ENCODE measurements at places on chromosomes 3 and 15.

- no peak for DNase-seq
Observed at GRCh38 chr3:110026421-110026820, 689.1 kb upstream of the DPPA4 start.

DNA sequence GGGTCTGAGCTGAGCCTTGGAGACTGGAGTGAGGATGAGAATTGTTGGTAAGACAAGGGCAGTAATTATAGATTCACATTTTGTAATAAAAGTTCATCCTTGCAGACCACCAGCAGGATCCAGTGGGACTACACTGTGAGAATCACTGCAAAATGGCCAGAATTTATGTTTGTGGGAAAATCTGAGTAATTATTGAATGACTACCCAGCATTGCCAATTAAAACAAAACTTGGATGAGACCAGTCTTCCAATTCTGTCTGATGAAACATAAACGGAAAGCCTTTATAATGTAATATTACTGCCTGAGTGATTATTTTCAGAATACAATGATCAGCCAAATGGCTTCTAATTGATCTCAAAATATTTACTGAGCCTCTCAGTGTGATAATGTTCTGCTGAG is 323.3 kb upstream of the C2CD4B start:
- no peak for DNase-seq

DNA sequence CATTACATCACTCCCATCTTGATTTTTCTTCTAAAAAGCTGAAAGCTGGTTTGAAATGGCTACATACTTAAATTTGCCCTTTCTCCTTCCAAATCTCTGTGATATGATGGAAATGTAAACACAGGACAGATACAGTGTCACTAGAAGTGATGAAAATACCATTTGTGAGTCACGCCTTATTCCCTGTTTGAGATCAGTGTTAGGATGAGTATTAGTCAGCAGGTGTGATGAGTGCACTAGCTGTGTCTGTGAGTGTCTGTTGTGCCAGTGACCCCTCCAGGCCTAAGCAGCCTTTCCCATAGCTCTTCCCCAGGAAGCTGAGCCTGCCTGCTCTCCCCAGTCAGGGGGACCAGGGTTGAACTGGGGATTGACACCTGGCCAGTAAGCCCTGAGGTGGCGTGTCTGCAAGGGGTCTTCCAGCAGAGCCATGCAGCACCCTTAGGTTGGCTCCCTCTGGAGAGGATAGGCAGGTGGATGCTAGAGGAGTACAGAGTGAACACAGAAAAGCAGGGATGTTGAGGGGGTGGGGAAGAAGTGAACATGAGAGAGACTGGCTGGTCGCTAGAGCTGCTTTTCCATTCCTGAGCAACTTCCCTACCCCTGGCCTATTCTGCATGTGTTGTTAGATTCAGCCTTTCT is 92.0 kb downstream of the PDE8A start:
- no peak for DNase-seq

- DNase-seq, result no peak
Observed at GRCh38 chr15:29369261-29369660, 99.6 kb upstream of the NSMCE3 start.

DNA sequence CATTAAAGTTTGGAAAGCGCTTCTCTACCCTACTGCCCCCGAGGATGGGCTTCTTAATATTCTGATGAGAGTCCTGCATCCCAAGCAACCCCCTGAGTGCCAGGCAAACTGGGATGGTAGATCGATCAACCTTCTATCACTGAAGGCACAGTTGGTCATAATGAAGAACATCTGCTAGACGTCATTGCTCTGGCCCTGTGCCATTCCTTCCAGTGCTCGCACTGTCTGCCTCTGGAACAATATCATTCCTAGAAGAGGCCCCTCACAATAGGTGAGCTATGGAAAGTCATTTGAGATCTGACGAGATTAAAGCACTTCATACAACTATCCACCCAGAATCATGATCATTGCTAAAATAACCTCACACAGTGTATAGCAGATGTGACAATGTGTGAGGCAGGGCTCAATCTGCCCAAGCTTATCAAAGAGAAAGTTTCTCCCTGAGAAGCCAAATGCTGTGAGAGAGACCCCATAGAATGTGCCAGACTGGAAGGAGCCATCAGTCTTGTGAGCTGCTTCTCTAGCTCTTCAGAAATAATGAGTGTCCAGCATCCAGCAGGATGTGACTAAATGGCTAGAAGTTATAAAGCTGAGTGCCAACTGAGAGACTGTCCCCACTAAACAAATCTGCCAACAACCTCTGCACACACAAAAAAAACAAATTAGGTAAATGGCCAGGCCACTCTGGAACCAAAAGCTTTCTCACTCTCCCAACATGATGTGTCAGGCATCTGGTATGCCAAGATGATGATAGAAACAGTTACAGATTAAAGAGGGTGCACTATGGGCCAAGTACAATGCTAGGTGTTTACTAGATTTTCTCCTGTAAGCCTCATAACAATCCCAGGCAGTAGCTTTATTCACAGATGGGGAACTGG is 165.5 kb downstream of the NECTIN3 start:
- no peak for DNase-seq

DNA sequence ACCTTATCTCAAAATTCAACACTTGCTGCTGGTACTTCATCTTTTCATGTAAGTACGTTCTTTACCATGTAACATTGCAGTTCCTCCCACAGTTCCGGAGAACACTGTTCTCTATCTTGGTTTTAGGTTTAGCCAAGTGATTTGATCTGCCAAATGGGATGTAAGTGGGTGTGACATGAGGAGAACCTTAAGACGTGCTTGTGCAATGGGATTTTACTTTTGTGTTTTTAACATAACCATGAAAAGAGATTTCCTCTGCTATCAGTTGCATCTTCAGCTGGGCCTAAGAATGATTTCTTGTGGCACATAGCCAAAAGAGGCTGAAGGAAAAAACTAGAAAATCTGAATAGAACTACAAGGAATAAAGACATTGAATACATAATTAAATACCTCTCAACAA is 894.5 kb upstream of the ALCAM start:
- no peak for DNase-seq

GRCh38 chr3:138374573-138375134 is 26.3 kb downstream of the MRAS start:
- DNase-seq, result no peak

DNA sequence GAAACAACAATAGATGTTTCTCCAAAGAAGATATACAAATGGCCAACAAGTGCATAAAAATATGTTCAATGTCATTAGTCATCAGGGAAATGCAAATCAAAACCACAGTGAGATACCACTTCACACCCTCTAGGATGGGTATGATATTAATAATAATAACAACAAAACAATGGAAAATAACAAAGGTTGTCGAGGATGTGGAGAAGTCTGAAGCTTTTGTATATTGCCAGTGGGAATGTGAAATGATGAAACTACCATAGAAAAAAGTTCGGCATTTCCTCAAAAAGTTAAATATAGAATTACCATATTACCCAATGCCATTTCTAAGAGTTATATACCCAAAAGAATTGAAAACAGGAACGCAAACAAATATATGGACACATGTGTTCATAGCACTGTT is 10.8 kb downstream of the BHLHE40 start:
- no peak for DNase-seq

DNA sequence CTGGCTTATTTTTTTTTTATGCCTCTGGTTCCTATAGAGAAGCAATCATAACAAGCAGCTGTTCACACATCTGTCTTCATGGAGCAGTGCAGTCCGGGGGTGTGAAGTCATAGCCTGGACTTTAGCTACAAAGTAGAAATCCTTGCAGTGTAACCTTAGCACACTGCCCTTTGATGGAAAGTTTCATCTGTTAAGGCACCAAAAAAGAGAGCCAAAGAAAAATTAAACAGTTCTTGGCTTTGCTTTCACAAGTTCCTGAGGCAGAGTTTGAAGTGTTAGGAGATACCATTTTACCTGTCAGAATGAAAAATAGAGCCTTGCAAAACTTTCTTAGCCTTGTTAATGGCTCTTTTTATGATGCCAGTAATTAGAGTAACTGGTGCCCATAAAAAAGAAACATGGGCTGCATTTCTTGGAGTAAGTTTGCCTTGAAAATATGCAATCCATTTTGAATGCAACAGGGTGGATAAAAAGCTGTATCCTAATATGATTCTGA is 84.1 kb downstream of the PIK3R4 start:
- DNase-seq, result no peak

- DNase-seq, result no peak
Observed at GRCh38 chr15:42060797-42061196, 33.6 kb downstream of the PLA2G4D start.

GRCh38 chr3:162437480-162437879 is 940.9 kb downstream of the OTOL1 start:
- DNase-seq, result no peak

GRCh38 chr3:119034256-119035013 is at the start of gene IGSF11:
Gene IGSF11, minus strand, starts transcription at chr3:119034846. Its CDS starts 264 bp downstream, at chr3:119034582.
- DNase-seq, result peak; percentile 25

DNA sequence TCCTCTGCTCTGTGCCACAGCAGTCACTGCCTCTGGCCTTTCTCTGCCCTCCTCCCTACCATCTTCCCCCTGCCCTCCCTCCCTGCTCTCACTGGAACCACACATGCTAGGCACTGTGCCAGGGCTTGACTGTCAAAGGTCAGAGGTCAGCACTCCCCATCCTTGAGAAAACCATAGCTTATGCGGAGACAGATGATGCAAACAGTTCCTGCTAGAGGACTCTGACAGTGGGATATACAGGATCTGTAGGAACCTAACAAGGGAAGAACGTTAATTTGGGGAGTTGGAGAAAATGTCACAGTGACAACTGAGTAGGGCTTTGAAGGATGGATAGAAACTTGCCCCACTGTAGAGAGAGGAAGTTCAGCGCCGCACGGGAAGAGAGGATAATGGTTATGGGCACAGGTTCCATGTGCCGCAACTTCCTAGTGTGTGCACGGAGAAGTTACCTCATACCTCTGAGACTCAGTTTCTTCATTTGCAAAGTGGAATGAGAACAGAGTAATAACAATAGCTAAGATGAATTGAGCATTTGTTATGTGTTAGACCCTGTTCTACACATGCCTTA is 29.3 kb upstream of the XYLB start:
- no peak for DNase-seq

- DNase-seq, result no peak
Observed at GRCh38 chr3:18489939-18490338, 64.8 kb upstream of the SATB1 start.

DNA sequence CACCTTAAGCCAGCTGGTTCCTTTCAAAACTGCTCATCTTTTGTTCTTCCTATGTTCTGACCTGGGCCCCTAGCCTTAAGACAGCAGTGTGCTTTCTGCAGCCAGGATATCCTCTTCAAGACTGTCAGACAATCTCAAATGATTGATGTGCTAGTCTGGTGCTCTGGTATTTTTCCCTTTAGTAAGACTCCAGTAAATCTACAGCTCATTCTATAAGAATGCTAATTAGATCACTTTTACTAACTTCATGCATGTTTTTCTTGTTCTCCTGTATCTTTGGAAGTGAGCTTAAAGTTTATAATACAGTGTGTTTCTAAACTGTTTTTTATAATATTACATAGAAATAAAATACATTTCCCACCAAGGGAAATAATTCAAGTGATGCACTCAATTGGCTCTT is 220.9 kb upstream of the NANOGP8 start:
- no peak for DNase-seq

DNA sequence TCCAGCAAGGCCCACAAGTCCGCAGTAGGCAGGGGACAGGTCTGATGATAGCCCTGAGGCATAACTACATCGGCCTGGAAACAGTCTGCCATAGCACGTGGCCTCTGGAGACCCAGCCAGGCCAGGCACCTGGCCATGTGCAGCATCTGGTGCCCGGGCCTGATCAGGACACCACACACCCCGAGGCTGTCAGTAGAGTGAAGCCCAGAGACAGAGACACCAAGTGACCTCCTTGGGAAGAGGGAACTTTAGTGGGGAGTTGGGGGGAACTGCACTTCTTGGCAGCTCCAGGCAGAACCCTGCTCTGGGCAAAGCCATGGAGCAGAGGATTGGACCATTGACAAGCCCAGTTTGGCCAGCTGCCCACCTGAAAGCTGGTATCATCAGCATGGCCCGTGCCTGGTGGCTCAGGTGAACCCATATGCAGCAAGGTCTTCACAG is 1.2 kb downstream of the SHISA5 start:
- peak; percentile 56 for DNase-seq

DNA sequence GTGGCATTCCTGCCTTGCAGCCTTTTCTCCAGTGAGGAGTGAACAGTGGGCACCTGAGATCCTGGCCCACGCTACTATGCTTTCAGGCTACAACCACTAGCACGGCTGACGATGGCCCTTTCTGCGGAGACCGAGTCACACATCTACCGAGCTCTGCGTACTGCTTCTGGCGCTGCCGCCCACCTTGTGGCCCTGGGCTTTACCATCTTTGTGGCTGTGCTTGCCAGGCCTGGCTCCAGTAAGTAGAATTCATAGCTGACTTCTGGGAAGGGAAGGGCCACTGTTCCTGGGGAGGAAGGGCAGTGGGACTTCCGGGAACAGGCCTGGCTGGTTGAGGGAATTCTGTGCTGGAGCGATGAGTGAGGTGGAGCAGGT is 648 bp downstream of the CYB561D2 start:
- DNase-seq, result no peak

GRCh38 chr3:181017690-181018089 is 28.2 kb upstream of the DNAJC19 start:
- DNase-seq, result no peak

- no peak for DNase-seq
Observed at GRCh38 chr3:134905647-134905935, 110.5 kb downstream of the EPHB1 start.

- no peak for DNase-seq
Observed at GRCh38 chr15:95887666-95888390, 442.7 kb upstream of the NR2F2 start.

- DNase-seq, result peak; percentile 14
Observed at GRCh38 chr15:100338971-100339444, 2.8 kb downstream of the ADAMTS17 start.

GRCh38 chr3:135965129-135965505 is 411 bp upstream of the PPP2R3A start:
- DNase-seq, result no peak

GRCh38 chr15:27694506-27695087 is 404.5 kb downstream of the OCA2 start:
- no peak for DNase-seq

DNA sequence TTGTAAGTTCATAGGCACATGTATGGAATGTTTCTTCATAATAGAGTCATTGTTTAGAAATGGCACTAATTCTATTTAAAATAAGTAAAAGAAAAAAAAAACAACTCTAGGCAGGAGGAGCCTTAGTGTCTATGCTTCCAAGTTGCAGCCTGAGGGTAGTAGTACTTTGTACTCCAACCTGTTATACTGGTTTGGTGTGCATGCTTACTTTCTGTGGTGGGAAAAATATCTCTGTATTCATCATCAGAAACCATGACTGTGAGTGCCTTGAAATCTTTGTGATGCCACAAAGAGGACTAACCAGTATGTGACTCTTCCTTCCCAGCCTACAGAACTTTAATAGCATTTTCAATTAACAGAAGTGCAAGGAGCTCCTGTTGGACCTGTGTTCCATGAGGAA is 4.4 kb downstream of the NAALADL2 start:
- DNase-seq, result no peak

GRCh38 chr3:188402229-188402628 is 248.3 kb downstream of the LPP start:
- no peak for DNase-seq

- no peak for DNase-seq
Observed at GRCh38 chr15:27358751-27359434, 387.9 kb downstream of the GABRG3 start.
